NCI-H345 (cell line): ENCODE measurements at places on chromosomes 7 and 10.

GRCh38 chr10:71438761-71439160 lies 42.0 kb downstream of the CDH23 start:
- no peak for DNase-seq

GRCh38 chr10:76150139-76150875 lies 718.9 kb downstream of the LRMDA start:
- DNase-seq, result no peak

DNA sequence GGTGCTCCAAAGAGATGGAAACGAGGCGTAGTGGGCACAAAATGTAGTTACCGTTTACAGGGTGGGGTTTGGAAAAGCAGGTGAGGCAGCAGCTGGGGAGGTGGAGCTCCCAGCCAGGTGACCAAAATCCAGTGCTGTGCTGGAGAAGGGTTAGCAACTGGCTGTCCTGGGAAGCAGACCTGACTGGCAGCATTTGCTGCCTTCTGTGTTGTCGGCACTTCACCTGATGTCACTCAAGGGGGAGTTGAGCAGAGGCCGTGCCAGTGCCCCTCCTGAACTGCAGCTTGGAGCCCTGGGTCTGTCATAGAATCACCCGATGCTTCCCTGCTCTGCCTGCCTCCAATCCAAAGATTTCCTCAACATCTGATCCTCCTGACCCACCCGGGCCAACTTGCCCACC lies 12.8 kb downstream of the GCK start:
- DNase-seq, result no peak

- no peak for DNase-seq
Observed at GRCh38 chr7:26724795-26725194, 139.6 kb downstream of the SKAP2 start.

DNA sequence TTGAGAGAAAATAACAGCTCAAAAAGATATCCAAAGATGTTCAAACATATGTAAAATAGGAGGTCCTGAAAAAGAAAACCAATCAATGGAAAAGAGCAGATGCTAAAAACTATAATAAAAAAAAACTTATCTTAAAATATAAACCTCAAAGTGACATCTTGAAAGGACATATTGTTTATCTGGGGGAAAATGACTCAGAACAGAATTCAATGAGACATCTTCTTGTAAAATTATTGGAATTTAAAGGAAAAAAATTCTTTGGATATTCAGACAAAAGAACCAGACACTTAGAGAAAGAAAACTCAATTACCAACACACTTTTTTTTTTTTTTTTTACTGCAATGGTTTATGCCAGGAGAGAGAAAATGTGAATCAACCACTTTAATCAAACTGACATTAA lies 58.9 kb downstream of the NAMPT start:
- no peak for DNase-seq
